Stimulated activated CD4-positive, alpha-beta T cell treated with anti-CD3 and anti-CD28 coated beads, TNF-alpha, amount 100 ng/mL, for 48 hours (primary cell): ENCODE measurements at places on chromosomes 7 and 10.

DNA sequence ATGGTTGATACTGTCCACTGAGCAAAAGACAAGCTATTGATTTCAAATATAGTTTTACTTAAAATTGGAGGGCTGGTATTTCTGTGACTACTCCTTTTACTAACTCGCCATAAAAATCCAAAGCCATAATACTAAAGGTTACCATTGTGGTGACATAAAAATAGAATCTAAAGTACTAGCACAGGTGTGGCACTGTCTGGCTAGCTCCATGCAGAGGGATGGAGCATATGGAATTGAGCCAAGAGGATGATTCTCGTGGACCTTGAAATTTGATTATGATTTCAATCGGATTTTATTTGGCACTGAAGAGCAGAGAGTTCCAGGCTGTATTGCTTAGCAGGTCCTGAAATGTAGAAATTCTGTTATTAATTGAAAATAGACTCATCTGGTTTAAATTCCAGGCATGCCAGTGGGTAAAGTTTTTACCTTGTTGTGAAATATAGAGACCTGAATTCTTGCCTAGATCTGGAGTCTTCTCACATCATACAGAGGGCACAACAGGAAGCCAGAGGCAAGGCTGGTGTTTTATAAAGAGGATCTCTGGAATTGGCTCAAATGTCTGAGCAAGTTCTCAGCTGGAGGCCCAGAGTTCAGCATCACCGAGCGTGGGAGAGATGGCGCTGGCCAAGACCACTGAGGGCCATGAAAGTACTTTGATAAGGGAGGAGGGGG lies 29.9 kb upstream of the DLD start:
- DNase-seq = no peak

GRCh38 chr10:91073286-91073979 lies 147.0 kb upstream of the PCGF5 start:
- no peak for DNase-seq

DNA sequence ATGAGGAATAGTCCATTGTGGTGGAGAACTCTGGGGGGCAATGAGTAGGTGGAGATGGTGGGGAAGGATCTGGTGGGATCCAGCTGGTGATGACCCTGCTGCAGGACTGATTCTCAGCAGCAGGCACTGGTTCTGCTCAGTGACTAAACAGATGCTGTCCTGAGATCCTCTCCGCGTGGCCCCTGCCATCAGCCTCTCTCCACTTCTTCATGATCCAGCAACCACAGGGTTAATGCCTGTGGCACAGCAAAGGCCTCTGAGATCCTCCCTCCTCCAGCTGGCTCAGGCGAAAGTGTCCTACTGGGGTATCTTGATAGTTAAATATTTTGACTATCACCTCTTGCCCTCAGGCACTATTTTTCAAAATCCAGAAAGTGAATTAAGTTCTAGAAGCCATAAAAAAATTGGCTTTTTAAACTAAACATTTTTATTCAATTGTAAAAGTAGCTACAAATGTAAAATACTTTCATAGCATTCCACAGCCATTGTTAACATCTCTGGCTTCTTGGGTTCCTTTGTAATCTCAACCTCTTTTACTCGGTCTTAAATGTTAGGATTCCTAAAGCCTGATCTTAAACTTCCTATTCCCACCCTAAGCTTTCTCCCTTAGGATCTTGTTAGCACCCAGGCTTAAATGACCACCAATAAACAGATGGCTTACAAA lies 13.1 kb downstream of the PLAU start:
- no peak for DNase-seq

- DNase-seq = no peak
These were observed 1038.7 kb downstream of the SORCS3 start for GRCh38 chr10:105679781-105680180.

DNA sequence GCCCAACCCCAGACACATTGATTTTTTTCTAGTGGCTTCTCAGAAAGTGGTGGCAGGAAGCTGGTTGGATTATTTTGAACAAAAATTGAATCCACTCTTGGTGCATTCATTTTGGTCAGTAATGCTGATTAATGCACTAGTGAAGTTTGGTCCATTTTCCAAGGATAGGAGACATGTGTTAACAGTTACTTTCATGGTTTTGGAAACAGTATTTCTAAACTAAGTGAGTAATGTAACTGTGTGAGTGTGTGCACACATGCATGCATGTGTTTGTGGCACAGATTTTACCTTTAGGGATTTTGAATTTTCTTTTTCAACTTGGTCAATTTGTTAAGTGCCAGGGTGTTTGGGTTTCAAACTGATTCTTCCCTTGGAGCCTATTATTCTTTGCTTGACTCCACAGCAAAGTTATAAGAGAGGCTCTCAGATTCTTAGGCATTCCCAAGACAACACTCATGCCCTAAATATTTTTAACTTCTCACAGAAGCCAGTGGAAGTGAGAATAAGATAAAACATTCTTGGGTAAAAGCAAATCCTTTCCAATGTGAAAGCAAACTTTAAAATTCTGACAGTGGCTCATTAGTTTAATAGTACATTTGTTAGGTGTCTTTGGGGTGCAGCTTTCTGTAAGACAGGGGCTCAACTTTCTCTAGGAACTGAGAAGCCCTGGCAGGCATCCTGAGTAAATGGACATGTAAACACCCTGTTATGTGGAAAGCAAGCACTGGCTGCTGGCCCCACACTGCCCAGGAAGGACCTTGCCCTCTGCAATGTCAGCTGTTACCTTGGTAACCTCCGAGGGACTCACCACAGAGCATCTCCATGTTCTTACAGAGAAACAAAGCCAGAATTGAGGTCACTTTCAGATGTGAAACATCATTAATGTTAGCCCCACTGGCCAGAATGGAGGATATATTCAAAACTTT lies 68.4 kb downstream of the ASAH2B start:
- DNase-seq = no peak

DNA sequence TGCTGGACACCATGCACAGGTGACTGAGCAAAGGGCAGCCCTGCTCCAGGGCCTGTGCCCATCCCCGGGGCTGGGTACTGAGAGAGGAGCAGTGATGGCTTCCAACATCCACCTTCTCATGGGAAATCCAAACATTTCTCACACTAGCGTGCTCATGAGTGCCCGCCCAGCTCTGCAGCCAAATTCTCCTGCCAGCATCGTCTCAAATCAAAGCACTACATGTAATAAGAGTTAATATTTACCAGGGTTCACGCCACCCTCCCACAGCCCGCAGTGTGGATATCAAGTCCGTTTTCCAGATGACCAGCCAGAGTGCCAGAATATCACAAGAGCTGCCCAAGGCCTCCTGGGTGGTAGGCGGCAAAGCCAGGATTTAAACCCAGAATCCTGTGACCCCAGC lies 12.1 kb downstream of the IL15RA start:
- no peak for DNase-seq

DNA sequence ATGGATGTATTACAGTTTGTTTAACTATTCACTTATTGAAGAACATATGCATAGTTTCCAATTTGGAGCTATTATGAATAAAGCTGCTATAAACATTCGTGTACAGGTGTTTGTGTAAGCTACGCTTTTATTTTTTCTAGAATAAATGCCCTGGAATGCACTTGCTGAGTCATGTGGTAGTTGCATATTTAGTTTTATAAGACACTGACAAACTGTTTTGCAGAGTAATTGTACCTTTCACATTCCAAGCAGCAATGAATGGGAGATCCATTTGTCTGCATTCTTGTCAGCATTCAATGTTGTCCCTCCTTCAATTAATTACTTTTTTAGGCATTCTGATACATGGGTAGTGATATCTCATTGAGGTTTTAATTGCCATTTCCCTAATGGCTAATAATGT lies 373.6 kb upstream of the GHITM start:
- DNase-seq = no peak

DNA sequence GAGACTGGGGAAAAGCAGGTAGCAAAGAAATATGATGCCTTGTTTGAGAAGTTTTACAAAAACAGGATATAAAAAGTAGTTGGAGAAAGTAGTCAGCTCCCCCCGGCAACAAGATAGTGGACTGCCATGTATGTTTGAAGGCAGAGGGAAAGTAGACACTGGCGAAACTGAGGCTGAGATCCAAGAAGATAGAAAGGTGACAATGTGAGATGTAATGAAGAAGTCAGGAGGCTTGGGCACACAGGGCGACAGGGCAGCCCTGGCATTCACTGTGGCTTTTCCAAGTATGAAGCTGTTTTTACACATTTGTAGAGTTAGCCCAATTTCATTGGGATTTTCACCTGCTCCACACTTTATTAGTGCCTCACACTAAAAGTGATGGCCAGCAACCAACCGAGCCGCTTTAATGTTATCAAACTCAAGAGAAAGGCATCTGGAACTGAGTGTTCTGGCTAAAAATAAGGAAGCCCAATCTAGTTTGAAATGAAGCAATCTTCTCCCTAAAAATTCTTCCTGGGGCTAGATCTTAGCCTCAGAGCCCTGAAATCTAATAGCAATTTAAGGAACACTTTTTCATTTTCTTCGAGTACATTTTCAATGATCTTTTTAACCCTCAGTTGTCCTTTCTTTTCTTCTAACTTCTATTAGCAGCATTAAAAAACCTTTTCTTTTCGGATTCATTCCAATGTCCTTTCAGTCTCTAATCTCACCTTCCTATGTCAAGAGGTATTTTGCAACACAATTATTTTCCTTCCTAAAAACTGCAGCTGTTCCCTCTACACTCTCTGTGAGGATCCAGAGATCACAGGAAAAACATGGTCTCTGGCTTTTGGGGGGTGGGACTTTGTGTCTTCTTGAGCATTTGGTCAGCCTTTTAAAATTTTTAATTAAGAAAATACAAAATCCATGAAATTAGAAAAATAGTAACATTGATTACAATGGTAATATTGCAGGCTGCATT lies 108.0 kb downstream of the RNLS start:
- no peak for DNase-seq

GRCh38 chr7:53806119-53806518 lies 736.1 kb upstream of the VSTM2A start:
- no peak for DNase-seq

DNA sequence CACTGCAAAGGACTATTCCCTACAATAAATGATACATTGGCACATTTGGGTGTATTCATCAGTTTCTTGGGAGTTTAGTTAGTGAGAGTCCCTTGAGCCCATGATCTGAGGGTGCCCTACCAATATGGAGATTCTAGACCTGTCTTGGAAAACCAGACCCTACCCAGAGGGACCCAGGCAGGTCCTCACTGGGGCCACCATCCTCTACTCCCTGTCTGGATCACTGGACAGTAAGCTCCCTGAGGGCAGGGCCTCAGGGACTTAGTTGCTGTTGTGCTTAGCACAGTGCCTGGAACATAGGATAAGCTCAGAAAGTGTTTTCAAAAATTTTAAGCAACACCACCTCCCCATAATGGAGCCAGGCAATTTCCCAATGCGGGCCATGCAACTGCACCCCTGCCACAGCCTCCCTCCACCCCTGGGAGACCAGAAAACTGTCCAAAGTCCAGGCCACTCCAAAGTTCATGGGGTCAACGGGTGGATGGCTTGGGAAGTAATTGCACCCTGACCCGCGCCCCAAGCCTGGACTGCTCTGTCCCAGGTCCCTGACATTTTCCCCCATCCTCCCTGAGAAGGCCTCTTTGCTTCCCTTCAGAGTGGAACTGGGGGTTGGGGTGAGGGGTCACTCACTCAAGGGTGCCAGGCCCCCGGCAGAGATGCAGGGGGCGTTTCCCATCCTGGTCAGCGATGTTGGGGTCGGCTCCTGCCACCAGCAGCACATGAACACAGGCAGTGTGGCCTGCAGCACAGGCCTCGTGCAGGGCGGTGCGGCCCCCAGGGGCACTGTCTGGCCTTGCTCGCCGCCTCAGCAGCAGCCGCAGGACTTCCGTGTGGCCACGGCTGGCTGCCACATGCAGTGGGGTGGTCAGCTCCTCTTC lies 1.0 kb downstream of the ASB10 start:
- no peak for DNase-seq

- DNase-seq = peak; percentile 52
These were observed 52.5 kb downstream of the PRF1 start for GRCh38 chr10:70549962-70550458.

DNA sequence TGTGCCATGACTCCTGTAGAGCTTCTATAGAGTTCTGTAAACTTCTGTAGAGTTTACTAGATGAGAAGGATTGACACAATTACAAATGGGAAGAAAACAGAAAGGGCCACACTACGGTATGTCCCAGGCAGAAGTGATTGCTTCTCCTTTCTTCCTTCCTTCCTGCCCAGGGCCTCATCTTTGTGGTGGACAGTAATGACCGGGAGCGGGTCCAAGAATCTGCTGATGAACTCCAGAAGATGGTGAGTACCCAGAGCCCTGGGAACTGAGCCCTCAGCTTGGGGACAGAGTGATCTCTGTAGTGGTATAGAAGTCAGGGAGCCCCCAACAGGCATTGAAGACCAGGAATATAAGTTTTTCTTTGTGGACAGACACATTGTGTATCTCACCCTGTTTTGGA lies 1.7 kb downstream of the ARF5 start:
- DNase-seq = no peak

DNA sequence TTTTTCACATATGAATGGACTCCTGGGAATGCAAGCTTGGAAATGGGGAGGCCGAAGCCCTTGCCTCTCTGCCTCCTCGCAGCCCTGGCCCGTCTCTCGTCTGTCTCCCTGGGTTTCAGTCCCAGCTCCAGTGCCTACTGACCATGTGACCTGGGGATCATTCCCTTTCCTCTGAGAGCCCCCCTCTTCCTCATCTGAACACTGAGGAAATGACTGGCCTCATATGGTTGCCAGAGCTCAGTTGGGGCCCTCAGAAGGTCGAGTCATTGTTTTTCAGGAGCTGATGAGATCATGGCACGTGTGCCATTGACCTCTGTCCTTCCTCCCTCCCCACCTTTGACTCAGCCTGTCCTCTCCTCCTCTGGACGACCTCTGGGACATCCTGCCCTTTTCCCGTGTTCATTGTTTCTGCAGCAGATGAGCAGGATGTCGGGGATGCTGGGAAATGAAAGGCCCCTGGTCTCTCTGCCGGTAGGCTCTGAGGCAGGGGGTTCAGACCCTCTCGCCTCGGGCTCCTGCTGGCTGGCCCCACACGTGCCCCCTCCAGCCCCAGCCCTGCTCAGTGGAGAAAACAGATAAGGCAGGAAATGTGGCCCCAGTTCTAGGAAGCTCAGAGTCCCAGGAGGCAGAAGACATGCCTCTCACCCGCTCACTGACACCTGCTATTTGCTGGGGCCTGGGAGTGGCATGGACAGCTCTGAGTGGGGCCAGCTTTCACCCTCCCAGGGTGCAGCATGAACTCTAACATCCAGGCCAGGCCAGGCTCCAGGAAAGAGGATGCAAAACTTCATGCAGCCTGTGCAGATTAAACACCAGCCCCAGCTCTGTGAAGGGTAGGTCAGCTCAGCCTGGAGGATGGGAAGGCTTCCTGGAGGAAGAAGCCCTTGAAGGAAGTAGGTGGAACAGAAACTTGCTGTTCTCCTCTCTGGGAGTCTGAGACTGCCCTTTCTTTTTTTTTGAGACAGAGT lies 8.3 kb upstream of the PPP1R35 start:
- DNase-seq = no peak

GRCh38 chr7:77327932-77328628 lies 88.1 kb downstream of the GSAP start:
- no peak for DNase-seq

DNA sequence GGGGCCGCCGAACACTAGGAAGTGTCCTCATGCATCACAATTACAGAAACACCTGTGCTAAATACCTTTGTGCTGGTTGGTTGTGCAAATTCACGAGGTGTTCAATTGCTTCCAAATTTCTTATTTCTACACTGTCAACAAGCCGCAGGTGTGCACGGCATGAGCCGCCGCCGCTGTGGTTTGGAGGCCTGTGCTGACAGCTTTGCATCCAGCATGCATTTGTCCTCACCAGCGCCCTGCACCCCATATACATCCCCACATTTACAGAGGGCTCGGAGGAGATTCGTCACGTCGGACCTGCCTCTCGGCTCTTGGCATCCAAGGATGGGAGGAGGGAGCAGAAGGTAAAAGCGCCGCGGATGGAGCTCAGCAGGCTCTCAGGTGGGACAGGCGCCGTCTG lies 305.3 kb upstream of the MKI67 start:
- no peak for DNase-seq
